Stimulated activated CD8-positive, alpha-beta memory T cell treated with anti-CD3 and anti-CD28 coated beads, Interleukin-4, amount 100 ng/mL, for 4 hours (primary cell): ENCODE measurements at places on chromosomes 2 and 18.

- no peak for DNase-seq
These were observed 74.6 kb downstream of the TTC27 start for GRCh38 chr2:32702303-32703064.

DNA sequence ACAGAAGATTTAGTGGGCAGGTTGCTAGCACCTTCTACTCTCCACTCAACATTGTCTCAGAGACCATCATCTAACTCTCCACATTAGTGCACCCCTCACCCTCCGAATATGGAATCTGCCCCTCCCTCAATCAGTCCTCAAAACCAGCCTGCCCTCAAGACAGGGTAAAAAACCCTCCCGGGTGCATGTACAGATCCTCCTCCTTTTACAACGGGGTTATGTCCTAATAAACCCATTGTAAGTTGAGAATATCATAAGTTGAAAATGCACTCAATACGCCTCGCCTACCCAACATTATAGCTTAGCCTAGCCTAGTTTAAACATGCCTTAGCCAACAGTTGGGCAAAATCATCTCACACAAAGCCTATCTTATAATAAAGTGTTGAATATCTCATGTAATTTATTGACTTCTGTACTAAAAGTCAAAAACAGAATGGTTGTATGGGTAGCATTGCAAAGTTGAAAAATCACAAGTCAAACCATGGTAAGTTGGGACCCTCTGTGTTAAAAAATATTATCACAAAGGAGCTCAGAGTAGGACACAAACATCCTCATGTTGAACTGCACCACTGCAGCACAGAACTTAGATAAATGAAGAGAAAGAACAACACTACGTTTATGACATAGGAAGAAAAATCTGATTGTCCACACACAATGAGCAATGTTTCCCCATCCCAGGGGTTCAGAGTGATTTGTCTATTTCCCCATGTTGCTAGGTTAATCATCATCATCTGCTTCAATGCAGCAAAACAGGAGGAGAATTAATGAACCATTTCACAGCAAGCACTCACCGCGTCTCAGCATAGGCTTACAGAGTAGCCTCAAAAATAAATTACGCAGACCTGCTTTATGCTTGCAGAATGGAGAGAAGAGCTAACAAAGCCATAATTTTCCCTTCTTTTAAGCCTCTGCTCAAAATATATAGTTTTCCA is 184.1 kb upstream of the ARL4C start:
- no peak for DNase-seq

DNA sequence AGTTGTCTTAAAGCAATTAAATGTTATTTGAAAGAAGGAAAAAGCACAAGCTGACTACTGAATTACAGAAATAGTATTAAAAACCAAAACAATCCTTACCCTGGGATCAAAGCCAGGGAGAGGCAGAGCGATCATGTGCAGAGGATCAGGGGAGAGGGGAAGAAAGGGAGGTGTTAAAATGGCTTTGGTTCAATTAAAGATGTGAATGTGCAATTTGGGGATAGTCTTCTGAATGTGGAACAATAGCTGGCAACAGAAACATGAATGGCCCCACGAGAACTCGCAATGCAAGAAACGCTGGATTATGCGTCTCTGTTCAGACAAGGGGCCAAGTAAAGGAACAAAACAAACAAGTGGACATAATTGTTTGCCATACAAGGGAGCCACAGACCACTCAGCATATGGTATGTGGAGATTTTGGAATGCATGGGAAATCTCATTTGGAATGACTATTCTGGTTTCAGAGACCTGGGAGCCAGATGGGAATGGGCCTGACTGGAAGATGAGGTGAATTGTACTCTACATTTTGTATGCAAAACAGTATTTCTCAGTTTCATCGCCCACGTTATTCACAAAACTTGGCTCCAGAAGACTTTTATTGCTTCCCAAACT is 155.4 kb downstream of the SLC4A3 start:
- no peak for DNase-seq

DNA sequence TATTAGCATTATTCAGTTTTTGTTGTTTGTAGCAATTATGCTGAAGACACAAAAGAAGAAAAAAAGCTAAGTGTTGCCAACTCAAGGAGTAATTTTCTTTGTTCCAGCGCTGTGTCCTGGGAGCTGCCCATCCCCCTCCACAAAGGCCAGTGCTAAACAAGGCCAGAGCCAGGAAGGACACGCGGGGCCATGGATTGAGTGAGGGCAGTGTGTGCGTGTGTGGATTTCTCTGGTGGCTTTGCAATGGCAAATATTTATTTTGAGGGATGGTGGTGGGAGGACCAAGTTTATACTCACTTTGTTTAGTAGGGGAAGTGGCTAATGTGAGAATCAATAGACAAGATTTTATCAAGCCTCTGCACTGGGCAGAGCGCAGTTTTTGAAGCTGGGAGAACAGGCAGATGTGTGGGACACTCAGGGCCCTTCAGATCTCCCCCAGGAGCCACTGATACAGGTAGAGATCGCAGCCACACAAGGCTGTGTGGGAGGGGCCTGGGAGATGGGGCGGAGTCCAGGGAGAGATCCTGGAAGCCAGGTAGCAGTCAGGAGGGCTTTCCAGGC is 11.4 kb downstream of the AGAP1 start:
- DNase-seq, result no peak
